ENCODE measurements at places on chromosomes 3 and 15.

- no peak for DNase-seq
Measured at GRCh38 chr3:142909282-142909681, 20.4 kb upstream of the PCOLCE2 start.

DNA sequence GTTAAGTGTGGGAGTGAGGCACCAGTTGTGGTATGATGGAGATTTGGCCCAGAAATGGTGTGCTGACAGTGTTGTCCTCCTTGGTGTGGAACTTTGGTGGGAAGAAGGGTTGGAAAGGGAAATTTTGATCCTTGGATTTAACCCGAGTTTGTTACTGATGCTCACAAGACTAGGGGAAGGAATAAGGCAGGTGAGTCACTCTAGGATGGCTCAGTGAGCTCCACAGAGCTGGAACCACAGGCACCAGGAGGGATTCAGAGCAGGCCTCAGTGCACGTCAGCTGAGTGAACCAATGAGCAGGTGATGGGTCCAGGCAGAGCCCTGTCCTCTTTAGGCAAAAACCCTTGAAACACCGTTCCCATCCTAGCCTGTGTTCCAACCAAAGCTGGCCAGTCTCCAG lies 11.4 kb downstream of the CHRD start:
- peak; percentile 83 for DNase-seq

GRCh38 chr3:61173676-61174075 lies 77.6 kb downstream of the FHIT start:
- peak; percentile 31 for DNase-seq

GRCh38 chr3:55486101-55486856 lies 827 bp downstream of the WNT5A start:
- DNase-seq: peak; percentile 36

GRCh38 chr15:53512029-53512428 lies 247.4 kb downstream of the WDR72 start:
- DNase-seq: no peak

DNA sequence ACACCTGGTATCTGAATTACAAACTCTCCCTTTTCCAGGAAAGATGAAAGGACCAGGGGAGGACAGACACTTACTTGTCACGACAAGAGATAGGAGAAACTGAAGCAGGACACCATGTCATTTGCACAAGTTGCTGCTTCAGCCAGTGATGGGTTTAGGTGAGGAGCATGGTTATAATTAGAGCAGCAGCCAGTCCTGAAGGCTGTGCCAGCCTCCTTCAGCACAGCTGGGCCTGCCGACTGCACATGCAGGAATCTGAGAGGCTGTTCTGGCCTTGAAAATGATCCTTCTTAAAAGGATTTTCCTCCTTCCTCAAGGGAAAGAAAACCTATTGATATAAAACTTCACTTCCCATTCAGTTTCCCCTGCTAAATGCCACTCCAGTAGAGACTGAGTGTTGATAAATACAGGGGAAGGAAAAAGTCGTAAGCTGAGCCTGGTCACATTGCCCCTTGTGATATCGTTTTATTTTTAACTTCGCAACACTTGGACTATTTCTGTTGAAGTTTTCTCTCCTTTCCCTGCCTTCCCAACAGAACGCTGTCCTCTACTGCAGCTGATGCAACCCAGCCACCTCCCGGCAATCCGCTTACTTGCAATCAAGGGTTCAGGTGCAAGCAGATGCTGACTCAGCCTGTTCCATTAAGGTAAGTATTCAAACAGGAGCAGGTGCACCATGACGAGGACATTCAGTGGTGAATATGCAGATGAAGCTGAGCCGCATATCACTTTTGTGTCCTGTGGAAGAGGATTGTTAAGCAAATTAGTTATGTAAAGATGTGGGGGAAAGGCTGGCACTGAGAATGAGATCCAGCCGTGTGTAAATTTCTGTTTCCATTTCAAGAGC lies at the start of gene FBXO40:
FBXO40 (plus strand) TSS at position 524 of the 847 bp plus-strand sequence. CDS start 27,197 bp downstream, outside the sequence.
- peak; percentile 31 for DNase-seq

- DNase-seq: peak; percentile 65
Measured at GRCh38 chr3:156180077-156180476, 59.7 kb downstream of the KCNAB1 start.

DNA sequence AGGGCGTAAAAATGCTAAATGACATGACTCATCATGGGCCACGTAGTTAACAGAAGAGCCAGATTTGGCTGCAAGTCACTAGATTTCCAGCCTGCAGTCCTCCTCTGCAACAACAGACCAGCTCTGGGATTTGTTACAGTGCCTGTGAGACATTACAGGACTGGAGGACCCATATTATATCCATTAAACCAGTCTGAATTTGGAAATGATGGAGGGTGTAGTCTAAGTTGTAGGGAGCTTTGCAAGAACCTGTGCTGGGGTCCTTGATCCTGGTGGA lies 10.8 kb downstream of the ZNF774 start:
- peak; percentile 75 for DNase-seq

DNA sequence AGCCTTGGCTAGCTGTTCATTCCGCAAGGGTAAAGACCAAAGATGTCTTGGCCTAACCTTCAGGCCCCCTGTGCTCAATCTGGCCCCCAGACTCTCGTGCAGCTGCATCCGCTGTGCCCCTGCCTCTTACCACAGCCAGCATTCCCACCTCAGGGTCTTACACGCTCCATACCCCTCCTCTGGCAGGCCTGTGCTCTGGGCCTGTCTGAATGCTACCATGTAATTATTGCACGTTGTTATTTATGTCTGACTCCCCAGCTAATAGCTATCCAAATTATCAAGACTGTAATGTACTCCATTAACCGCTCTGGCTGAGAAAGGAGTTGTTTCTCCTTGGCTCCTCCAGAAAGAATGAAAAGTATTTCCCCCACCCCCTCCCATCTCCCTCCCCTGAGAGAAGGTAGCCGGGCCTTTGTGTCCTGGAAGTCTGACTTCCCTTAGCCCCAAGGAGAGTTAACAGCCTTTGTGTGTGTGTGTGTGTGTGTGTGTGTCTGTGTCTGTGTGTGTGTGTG lies 54.5 kb upstream of the UBE2E1 start:
- DNase-seq: peak; percentile 77

DNA sequence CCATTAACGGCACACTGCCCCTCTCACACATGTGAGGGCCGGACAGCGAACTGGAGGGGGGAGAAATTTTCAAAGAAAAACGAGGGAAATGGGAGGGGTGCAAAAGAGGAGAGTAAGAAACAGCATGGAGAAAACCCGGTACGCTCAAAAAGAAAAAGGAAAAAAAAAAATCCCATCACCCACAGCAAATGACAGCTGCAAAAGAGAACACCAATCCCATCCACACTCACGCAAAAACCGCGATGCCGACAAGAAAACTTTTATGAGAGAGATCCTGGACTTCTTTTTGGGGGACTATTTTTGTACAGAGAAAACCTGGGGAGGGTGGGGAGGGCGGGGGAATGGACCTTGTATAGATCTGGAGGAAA lies 1.5 kb downstream of the SOX2 start:
- no peak for DNase-seq

- no peak for DNase-seq
Measured at GRCh38 chr3:9966841-9967240, 14.6 kb upstream of the PRRT3 start.

- no peak for DNase-seq
Measured at GRCh38 chr3:52036829-52037228, 19.5 kb downstream of the DUSP7 start.

GRCh38 chr15:31262143-31262530 lies 64.5 kb upstream of the KLF13 start:
- DNase-seq: no peak

DNA sequence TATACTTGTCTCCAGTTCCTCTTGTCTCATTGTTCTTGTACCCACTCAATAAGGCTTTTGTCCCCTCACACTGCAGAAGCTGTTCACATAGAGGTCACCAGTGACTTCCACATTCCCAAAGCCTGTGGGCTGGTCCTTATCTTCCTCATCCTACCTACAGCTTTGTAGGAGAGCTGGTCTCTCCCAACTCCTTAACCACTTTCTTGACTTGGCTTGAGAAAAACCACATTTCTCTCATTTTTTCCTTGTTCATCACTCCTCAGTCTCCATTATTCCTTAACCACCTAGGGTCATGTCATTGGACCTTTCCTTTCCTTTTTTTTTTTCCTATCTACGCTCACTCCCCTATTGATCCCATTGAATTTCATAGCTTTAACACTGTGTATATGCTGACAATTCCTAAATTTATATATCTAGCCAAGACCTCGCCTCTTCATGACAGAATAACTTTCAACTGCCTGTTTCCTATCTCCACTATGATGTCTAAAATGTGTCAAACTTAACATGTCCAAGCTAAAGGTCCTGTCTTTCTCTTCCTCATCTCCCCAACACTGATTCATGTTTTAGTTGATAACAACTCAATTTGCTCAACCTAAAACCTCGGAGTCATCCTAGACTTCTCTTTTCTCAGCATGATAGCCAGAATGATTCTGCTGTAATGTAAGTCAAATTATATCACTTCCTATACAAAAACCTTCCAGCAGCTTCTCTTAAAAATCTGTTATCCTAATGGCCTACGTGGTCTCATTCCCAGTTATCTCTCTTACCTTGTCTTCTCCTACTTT lies 49.5 kb downstream of the CEP63 start:
- peak; percentile 5 for DNase-seq

- no peak for DNase-seq
Measured at GRCh38 chr3:124385996-124386395, 344.3 kb upstream of the UMPS start.

DNA sequence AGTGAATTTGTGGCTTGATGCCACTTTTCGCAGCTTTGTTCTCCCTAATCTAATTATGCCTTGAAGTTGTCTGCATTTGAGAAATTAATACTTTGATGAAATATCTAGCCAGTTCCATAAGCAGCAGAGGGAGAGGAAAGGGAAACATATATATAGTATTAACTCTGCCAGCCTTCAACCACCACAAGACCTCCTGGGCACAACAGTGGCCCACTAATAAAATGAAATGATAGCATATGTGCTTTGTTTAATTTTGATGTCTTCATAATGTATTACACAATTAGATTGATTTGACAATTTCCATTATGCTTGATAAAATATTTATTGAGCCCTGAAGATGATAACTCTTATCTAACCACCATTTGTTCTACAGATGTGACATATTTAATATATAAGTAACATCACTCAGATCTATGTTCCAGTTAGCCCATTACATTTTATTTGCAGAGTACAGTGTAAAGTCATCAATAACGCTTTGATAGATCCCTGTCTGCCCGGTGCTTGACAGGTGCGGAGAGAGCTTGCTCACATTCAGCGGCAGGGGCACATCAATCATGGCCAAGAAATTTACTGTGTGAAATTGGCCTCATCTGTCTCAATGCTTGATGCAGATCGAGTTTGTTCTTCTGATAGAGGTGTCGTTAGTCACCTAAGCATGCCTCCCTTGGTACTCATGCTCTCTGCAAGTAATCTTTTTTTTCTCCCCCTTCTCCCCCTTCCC lies 187.4 kb downstream of the MECOM start:
- DNase-seq: no peak

DNA sequence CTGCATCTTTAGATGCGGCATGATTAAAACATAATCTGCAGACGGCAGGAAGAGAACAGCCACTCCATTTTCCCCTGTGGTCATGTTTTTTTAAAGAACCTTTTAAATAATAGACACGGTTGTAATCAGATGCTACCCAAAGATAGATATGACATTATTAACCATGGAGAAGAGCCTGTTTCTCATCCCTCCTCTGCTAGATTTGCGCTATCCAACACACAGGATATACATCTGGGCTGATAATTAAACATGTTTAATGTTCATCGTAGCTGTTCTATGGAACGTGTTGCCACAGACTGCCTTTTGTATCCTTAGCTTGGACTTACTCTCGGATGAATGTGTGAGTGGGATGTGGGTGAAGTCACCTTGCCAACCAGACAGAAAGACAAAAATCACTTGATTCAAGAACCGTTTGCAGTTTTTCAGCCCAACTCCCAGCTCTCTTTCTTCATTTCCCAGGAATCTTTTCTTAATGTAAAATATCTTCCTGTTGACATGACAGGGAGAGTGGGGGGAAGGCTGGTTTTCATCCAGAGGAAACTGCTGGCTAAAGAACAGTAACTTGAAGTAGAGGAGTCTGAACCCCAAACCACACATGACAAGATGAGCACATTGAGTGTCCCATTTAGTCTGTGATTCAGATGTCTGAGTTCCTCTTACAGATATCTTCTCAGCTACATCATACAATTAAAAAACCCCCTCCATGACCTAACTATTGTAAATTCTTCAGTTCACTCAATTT lies 118.6 kb upstream of the PRICKLE2 start:
- DNase-seq: peak; percentile 35

- DNase-seq: no peak
Measured at GRCh38 chr3:55282994-55283393, 204.1 kb downstream of the WNT5A start.

- DNase-seq: no peak
Measured at GRCh38 chr3:42511736-42512135, 9.3 kb downstream of the VIPR1 start.

GRCh38 chr3:61821823-61822251 lies 260.5 kb downstream of the PTPRG start:
- DNase-seq: peak; percentile 82

GRCh38 chr15:71143373-71144310 lies 28.4 kb downstream of the THSD4 start:
- no peak for DNase-seq

- no peak for DNase-seq
Measured at GRCh38 chr15:101566748-101567488, 77.4 kb upstream of the PCSK6 start.

DNA sequence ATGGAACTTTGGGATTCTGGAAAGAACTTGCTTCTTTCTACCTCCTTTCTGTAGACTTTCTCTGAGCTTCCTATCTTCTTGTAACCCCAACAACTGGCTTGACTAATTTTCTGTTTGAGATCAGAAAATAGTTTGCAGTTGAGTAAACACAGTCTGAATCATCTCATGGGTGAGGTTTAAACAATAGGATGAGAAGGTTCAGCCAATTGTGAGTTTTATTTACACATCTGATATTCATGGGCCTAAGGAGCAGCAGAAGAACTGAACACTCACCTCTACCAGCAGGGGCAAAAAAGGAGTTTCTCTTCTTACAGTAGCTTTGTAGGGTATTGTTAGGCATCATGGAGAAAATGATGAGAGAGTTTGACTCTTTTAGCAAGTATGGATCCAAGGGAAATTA lies 54.2 kb downstream of the DTWD1 start:
- DNase-seq: peak; percentile 89

GRCh38 chr3:60017631-60018030 lies 967.8 kb upstream of the CFAP20DC start:
- DNase-seq: peak; percentile 86

- DNase-seq: no peak
Measured at GRCh38 chr3:194631696-194632095, 1.5 kb downstream of the TMEM44 start.

DNA sequence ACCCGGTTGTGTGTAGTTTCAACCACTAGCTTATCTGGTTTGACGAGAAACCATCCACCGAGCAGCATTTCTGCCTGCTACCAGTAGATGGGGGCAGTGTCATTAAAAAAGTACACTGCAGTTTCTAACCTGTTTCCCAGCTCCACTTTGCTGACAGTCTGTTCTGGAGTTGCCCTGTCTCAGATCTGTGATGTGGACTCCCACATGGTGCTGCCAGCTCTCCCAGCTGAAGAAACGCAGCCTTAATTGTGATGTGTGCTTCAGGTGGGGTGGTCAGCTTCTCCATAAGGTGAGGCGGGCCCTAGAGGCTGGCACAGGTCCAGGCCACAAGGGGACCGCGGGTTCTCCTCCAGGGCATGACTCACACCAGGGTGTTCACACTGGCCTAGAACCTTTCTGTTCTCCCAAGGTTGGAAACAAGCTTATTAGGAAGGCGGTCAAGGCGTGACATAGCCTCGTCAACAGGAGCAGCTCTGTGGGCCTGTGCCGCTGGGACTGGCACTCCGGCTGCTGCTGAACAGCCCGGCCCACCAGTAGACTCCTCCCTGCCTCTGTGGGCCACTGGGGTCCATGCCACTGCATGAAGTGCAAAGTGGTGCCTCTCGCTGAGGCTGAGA lies 2.9 kb upstream of the FAM43A start:
- peak; percentile 86 for DNase-seq

- DNase-seq: no peak
Measured at GRCh38 chr3:36211652-36211999, 168.7 kb upstream of the STAC start.
